HTR-8/SVneo (cell line): ENCODE measurements at places on chromosomes 13 and 19.

- no peak for DNase-seq
These were observed 35.9 kb upstream of the IGFL1 start for GRCh38 chr19:46193678-46194077.

DNA sequence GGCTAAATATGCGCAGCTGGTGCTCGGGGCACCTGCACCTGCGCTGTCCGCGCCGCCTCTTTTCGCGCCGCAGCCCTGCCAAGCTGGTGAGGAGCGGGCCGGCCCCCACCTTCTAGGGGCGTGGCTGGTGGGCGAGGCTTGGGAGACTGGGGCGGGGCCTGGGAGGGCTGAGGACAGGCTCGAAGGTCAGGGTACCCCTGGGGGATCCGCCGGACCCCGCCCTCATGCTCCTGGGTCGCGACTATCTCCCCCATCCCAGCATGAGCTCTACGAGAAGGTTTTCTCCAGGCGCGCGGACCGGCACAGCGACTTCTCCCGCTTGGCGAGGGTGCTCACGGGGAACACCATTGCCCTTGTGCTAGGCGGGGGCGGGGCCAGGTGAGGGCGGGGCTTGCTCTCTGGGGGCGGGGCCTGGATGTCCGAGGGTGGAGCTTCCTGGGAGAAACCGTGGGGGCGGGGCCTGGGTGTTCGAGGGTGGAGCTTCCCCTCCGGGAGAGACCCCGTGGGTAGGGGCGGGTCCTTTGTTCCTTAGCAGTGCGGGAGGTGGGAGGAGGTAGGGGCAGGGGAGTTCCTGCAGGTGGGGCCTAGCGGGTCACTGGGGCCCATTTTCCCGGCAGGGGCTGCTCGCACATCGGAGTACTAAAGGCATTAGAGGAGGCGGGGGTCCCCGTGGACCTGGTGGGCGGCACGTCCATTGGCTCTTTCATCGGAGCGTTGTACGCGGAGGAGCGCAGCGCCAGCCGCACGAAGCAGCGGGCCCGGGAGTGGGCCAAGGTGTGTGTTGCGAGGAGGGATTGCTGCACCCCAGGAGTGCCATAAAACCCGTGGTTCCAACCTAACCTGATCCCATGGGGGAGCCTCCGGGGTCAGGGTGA is 19.7 kb downstream of the PNPLA6 start:
- DNase-seq = no peak

- DNase-seq = peak; percentile 20
These were observed 427.9 kb downstream of the ZNF536 start for GRCh38 chr19:30799865-30800755.

GRCh38 chr19:29263305-29264135 is 50.6 kb upstream of the UQCRFS1 start:
- DNase-seq = peak; percentile 24

GRCh38 chr19:9786342-9786741 is 17.8 kb upstream of the ZNF846 start:
- DNase-seq = no peak

DNA sequence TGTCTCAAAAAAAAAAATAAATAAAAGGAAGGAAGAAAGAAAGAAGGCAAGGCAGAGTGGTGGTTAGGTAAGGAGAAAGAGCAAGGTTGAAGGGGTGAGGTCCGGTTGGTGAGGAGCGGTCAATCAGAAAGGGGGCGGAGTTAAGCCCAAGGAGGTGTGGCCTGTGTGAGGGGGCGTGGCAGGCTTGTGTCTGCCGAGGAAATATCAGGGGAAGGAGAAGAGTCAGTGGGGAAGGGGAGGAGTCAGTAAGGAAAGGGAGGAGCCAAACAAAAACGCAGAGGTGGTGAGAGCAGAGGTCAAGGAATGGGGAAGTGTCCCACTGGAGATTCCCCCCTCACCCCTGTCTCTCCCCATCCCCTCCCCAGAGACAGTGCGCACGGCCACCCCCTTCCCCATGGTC is 5.9 kb downstream of the CACNG7 start:
- DNase-seq = no peak

DNA sequence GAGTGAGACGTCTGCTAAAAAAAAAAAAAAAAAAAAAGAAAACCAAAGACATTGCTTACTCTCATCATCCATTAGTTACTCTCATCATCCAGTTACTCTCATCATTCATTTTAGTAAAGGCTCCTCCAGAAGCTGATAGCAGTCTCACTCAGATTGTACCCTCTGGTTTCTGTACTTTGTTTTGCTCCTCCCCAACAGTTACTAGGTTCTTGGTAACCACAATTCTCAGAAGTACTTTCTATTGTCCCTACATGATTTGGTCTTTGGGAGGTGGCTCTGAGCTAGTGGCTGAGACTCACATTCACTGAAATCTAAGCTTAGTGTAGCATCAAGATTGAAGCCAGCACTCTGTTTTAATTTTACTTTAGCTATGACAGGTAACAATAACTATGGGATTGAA is 14.3 kb downstream of the ERICH4 start:
- DNase-seq = no peak

DNA sequence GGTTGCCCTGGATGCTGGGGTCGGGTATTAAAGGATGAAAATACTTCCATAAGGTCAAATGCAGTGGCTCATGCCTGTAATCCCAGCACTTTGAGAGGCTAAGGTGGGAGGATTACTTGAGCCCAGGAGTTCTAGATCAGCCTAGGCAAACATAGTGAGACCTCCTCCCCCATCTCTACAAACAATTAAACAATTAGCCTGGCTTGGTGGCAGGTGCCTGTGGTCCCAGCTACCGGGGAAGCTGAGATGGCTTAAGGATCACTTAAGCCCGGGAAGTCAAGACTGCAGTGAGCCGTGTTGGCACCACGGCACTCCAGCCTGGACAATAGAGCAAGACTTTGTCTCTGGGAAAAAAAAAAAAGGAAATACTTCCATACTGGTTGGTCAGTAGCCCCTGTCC is 1.5 kb downstream of the KLK11 start:
- DNase-seq = no peak

DNA sequence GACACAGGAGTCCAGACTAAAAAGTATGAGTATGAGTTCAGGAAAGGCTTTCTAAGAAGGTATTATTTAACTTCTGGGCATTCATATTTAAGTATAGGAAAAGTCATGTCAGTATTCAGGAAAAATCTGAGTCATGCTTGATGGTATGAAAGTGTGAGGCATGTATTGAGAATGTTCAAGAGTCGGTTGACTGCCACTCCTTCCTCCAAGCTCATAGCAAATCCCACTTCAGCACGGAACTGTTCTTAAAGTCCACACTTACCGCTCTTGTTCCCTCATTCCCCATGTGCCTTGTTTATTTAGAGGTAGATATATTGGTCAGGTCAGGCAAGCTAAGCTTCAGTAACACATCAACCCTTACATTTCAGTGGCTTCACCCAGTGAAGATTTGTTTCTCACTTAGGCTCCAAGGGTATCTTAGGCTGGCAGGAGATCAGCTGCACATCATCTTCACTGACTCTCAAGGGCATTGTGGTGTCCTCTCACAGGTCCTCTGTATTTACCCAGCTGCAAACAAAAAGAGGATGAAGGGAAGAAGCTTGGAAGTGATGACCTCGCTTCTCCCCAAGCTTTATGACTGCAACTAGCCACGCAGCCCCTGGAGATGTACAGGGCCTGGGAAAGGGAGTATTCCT is 1189.2 kb downstream of the EFNB2 start:
- DNase-seq = peak; percentile 9

- DNase-seq = no peak
These were observed 139.7 kb downstream of the VWA8 start for GRCh38 chr13:41821238-41821594.

GRCh38 chr13:110391273-110391672 is 84.2 kb downstream of the COL4A2 start:
- no peak for DNase-seq

DNA sequence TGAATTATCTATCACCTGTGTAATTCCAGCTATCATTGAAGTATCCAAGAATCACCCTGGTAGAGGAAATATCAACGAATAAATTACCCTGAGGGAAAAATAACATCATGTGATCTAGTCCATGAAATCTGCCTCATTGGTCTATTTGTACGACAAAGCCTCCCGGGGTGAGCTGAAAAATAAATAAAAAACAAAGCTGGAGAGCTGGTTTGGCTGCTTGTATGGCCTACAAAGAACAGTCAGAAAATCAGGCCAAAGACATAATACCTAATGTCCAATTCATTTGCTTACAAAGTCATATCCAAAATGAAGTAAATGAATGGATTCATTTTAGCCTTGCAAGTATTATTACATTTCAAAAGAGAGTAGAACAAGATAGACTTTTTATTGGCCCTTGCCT is 449.9 kb downstream of the KLF12 start:
- DNase-seq = no peak

GRCh38 chr13:36919833-36920615 is at the start of gene SMAD9:
SMAD9 (minus strand) TSS chr13:36920238; CDS start chr13:36879689, 40,549 bp downstream.
- peak; percentile 40 for DNase-seq

DNA sequence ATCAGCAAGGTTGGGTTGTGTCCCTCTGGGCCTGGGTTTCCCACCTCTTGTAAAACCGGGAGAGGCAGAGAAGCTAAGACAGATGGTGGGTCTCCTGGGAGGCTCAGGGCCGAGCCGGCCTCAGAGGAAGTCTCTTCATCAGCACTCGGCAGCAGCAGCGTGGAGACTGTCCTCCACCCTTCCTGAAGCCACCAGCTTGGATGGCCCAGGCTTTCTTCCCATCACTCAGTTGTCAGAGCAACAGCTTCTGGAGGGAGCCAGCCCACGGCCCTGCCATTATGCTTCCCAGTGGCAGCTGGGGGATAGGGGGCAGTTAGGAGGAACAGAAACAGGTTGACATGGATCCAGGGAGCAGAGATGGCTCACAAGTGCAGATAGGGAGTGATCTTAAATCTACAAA is 191.0 kb downstream of the KATNAL1 start:
- no peak for DNase-seq
